DMS79 (cell line): ENCODE measurements at places on chromosomes 13 and 19.

DNA sequence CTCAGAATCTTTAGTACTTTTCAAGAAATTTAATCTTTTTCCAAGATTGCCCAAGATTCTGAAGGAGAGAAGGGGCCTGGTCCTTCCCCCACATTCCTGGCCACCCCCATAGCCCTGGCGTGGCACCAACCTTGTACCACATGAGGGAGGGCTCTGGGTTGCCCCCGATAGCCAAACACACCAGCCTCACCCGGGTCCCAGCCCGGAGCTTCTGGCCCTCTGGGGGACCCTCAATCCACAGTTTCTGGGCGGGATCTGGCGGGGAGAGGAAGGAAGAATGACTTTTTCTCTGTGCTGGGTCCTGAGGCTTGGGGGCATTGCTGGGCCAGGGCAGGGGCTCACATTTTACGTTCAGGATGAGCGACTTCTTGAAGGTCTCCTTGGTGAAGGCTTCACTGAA lies 4.4 kb downstream of the NPHS1 start:
- DNase-seq, result no peak

- DNase-seq, result no peak
Observed at GRCh38 chr13:31801088-31801487, 61.8 kb downstream of the RXFP2 start.

DNA sequence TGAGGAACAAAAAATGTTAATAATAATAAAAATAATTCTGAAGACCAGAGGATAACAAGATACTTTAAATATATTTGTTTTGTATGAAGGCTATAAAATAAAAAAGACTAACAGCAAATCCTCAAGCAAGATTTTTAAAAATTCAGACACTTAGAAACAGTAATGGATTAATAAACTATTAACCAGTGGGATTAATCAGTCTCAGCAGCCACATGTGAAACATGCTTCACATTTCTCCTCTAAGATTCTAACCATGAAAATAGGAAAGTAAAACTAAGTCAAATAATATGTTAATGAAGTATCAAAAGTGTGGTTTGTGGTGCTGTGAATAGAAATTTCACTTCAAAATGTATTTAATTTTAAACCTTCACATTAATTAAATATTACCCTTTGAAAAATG lies 57.4 kb downstream of the KCNRG start:
- no peak for DNase-seq

DNA sequence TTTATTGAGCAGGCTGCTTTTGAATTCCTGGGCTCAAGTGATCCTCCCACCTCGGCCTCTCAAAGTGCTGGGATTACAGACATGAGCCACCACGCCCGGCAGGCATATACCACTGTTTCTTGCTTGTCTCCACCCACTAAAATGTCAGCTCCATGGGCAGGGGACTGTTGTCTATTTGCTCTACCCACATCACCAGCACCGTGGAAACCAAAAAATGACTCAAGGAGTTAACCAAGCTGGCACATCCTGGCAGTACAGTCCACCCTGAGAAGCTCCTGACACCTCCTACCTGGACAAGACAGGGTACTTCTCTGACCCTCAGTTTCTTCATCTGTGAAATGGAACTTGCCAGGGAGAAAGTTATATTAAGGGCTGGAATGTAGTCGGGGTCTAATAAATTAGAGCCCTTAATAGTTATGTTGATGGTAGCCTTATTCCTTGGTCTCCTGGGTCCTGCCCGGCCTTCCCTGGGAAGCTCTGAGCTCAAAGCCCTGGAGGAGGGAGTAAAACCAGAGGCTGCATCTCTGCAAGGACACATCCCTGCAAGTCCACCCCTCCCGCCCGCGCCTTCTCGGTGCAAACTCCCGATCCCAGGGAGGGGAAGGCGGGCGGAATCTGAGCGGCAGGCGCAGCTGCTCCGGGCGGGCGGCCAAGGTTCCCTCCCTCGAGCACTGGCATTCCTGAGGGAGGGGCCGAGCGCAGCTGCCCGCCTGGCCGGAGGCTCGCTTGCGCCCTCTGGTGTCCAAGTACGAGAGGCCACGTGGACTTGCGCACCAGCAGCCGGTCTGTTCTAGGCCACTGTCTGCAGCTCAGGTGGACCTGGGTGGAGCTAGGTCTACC lies 14.1 kb downstream of the RDH8 start:
- DNase-seq, result peak; percentile 69

DNA sequence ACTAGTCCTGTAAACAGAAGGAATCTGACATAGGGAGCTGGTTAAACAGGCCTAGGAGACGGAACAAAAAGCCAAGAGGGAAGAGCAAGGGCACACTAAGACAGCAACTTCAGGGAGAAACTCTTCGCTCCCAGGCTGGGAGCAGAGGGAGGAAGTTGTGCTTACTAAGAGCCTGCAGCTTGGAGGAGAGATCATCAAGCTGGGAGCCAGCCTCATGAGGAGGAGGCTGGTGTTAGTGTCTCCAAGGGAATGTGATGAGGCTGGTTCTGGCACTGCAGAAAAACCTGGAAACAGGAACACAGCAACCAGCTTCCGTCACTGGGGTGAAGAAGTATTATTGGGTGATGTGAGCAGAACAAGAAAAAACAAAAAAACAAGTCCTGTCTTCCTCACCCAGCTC lies 1027.3 kb downstream of the UQCRFS1 start:
- DNase-seq, result no peak

DNA sequence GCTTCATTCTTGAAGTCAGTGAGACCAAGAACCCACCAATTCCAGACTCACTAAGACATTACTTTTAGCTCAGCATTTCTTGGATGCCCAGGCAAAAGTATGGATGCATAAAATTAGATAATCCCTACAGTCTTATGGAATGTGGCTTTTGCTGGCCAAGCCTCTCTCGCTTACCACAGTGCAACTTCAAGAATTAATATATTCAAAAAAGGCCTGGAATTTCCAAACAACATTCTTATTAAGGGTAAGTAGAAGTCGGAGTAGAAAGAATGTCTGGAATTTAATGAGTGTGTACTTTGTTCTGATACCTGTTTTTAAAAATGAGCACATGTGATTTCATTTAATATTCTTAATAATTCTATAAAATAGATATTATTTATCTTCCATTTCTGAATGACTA lies 302.4 kb upstream of the TMTC4 start:
- DNase-seq, result no peak

GRCh38 chr13:111913761-111914140 lies 153.2 kb upstream of the SOX1 start:
- peak; percentile 2 for DNase-seq

- DNase-seq, result no peak
Observed at GRCh38 chr19:40262422-40262821, 22.7 kb downstream of the AKT2 start.

DNA sequence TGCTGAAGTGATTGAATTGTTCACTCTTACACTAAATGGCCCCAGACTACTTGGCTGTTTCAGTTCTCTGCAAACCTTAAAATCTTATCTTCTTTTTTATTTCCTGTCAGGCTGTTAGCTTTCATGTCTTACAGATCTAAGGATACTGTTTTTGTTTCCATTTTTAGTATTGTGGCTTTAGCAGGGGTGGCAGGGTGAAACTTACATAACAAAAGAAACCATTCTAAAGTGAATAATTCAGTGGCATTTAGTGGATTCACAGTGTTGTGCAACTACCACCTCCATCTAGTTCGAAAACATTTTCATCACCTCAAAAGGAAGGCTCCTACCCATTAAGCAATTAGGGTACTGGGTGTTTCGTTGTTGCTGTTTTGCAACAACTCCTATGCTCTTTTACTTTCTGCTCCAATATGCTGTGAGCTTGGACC lies 19.8 kb downstream of the TMEM272 start:
- no peak for DNase-seq

DNA sequence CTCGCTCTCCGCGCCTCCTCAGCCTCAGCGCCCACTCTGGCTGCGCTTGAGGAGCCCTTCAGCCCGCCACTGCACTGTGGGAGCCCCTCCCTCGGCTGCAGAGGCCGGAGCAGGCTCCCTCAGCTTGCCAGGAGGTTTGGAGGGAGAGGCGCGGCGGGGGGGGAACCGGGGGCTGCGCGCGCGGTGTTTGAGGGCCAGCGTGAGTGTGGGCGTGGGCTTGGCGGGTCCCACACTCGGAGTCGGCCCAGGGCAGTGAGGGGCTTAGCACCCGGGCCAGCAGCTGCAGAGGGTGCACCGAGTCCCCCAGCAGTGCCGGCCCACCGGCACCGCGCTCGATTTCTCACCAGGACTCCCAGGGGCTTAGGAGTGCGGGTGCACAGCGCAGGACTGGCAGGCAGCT lies 1220.9 kb downstream of the PCDH9 start:
- no peak for DNase-seq
